ENCODE measurements at places on chromosomes 1 and 21.

DNA sequence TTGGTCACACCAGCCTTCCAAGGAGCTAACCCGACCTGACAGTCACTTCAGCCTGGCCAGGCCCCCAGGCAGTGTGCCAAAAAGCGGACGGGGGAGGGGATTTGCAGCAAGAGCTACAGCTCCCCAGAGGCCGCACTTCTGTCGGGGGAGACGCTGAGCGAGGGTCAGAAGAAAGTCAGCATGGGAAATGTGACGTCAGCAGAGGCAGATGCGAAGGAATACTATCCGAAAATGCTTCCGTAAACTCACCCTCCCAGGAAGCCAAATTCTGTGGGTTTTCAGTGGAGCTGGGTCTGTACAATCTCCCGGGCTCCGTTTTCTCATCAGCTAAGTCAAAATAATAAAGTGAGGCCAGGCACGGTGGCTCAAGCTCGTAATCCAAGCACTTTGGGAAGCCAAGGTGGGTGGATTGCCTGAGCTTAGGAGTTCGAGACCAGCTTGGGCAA is 28.5 kb upstream of the ECE1 start:
- H3K36me3 ChIP-seq = no peaks in the 10 kb centered on the region
- H3K4me3 ChIP-seq = no peak overlapping the region
- H3K4me1 ChIP-seq = peaks cover 48% of the 10 kb centered on the region
- no peak overlapping the region for H3K27ac ChIP-seq
- H3K27me3 ChIP-seq = no peaks in the 10 kb centered on the region

- no peaks in the 10 kb centered on the region for H3K36me3 ChIP-seq
- peak; percentile 71 for DNase-seq
- H3K4me3 ChIP-seq = no peak overlapping the region
- H3K4me1 ChIP-seq = peaks cover 12% of the 10 kb centered on the region
- H3K27me3 ChIP-seq = no peaks in the 10 kb centered on the region
Observed at GRCh38 chr1:18398791-18399530, 81.8 kb upstream of the KLHDC7A start.

- H3K27ac ChIP-seq = peak overlapping the region; percentile 83
- H3K36me3 ChIP-seq = peaks cover 4% of the 10 kb centered on the region
- peaks cover 25% of the 10 kb centered on the region for H3K27me3 ChIP-seq
- DNase-seq = no peak
Observed at GRCh38 chr1:155859881-155860871, 809 bp downstream of the SYT11 start.

DNA sequence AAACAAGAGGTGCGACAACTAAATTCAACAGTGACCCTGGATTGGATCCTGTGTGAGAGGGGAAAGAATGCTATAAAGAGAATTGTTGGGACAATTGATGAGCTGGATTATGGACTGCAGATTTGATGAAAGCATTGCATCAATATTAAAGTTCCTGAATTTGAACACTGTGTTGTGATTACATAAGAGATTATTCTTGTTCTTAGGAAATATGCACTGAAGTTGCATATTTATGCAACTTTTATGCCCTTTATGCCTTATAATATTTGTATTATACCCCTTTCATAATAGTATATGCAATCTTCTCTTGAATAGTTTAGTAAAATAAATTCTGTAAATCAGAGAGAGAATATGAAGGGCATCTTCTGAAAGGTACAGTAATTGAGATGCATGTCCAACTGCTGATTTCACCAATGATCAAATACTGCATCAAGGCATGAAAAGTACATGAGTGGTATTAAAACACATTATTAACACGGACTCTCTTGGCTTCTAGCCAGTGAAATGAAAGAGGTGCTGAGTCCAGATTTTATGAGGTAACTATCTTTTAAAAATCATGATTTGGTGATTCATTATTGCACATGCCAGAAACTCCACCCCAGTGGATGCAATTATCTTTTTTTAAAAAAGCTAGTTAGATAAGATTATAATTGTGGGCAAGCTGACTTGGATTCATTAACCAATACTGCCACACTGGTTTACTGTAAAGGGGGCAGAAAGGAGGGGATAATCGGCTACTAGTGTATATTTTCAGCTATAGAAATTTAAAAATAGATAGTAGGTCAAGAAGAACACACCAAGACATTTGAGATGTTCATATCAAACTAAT is 19.9 kb upstream of the LPAR3 start:
- no peak overlapping the region for H3K4me3 ChIP-seq
- no peaks in the 10 kb centered on the region for H3K36me3 ChIP-seq

GRCh38 chr1:30968220-30968971 is 59.8 kb upstream of the SDC3 start:
- H3K27ac ChIP-seq = no peak overlapping the region
- peaks cover 89% of the 10 kb centered on the region for H3K36me3 ChIP-seq
- no peaks in the 10 kb centered on the region for H3K4me1 ChIP-seq
- H3K4me3 ChIP-seq = no peak overlapping the region
- H3K27me3 ChIP-seq = no peaks in the 10 kb centered on the region
- no peak for DNase-seq

- H3K4me3 ChIP-seq = no peak overlapping the region
- no peaks in the 10 kb centered on the region for H3K4me1 ChIP-seq
- no peaks in the 10 kb centered on the region for H3K36me3 ChIP-seq
Observed at GRCh38 chr1:173749137-173749536, 34.4 kb downstream of the KLHL20 start.

GRCh38 chr1:71087060-71087459 is 6.2 kb upstream of the ZRANB2 start:
- H3K4me1 ChIP-seq = no peaks in the 10 kb centered on the region
- no peaks in the 10 kb centered on the region for H3K36me3 ChIP-seq
- H3K4me3 ChIP-seq = no peak overlapping the region

GRCh38 chr1:3292051-3292722 is 162.3 kb upstream of the ARHGEF16 start:
- no peak overlapping the region for H3K27ac ChIP-seq
- no peak for DNase-seq
- H3K4me1 ChIP-seq = no peaks in the 10 kb centered on the region
- H3K27me3 ChIP-seq = no peaks in the 10 kb centered on the region
- H3K4me3 ChIP-seq = no peak overlapping the region
- H3K36me3 ChIP-seq = no peaks in the 10 kb centered on the region

DNA sequence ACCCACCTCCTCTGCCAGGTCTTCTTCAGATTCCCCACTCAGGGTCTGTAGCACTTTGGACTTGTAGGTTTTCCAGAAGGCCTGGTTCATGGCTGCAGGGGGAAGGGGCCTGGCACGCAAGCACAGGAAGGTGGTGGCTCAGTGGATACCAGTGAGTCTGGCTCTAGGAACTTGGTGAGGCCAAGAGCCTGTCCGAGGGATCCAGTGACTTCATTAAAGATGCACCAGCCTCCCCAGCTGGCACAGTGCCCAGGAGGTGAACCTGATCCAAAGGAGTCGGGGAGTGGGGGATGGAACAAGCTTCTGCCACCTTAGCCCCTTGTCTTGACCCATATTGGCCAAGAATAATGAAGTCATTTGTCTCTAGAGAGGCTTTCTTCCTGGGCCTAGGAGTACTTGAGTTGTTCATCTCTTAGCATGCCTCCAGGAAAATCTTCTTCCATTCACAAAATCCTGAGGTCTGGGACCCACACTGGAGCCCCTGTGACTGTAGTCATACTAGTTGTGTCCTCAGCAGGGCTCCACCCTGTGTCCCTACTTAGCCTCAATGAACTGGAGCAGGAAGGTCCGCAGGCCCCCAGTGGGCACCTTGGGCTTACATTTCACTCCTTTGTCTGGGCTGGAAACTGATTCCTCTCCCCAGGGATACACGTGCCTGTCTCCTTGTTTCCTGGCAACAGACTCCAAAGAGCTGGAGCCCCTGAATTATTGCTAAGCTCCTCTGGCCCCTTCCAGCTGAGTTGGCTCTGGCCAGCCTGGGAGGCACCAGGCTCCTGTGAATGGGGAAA is at the start of gene C1orf232:
Gene C1orf232, minus strand, starts transcription at position 554 of the 788 bp plus-strand sequence. Its CDS starts 464 bp downstream, at position 90.
- H3K36me3 ChIP-seq = no peaks in the 10 kb centered on the region
- H3K27ac ChIP-seq = peak within 1 kb of the TSS; percentile 79
- H3K27me3 ChIP-seq = peaks cover 5% of the 10 kb centered on the region
- peak within 1 kb of the TSS; percentile 91 for H3K4me3 ChIP-seq
- no peak for DNase-seq

DNA sequence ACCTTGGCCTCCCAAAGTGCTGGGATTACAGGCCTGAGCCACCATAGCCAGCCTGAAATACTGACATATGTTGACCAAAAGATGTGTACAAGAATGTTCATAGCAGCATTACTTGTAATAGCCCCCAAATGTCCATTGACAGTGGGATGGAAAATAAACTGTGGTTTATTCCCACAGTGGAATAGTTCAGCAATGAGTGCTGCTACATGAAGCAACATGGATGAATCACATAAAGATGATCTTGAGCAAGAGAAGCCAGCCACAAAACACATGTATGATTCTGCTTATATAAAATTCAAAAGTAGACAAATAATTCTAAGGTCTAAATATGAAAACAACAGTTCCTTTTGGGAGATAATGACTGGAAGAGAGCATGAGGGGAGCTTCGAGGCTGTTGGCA is 9.1 kb upstream of the CREG1 start:
- no peaks in the 10 kb centered on the region for H3K4me1 ChIP-seq
- no peak overlapping the region for H3K4me3 ChIP-seq
- no peak for DNase-seq

DNA sequence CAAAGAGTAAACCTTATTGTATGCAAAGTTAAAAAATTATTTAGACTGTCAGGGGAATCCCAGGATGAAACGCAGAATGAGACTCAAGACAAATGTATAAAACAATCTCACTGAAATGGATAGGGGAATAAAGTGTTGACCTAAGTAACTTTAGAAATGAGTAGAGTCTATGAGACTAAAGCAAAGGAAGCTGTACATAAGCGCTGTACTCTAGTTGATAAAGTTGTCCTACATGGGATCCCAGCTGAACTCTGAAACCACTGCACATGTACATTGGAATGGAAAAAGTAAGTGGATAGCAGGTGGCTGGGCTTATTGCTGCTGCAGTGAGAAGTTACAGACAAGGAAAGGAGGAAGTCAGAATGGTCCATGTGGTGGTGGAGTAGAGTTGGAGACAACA is 18.7 kb downstream of the MMEL1 start:
- no peaks in the 10 kb centered on the region for H3K27me3 ChIP-seq
- no peak overlapping the region for H3K27ac ChIP-seq

Data from endodermal cell (in vitro differentiated cells).